ENCODE measurements at places on chromosomes 5 and 9.

GRCh38 chr9:31799953-31800609 is 584.4 kb upstream of the ACO1 start:
- no peak for DNase-seq

DNA sequence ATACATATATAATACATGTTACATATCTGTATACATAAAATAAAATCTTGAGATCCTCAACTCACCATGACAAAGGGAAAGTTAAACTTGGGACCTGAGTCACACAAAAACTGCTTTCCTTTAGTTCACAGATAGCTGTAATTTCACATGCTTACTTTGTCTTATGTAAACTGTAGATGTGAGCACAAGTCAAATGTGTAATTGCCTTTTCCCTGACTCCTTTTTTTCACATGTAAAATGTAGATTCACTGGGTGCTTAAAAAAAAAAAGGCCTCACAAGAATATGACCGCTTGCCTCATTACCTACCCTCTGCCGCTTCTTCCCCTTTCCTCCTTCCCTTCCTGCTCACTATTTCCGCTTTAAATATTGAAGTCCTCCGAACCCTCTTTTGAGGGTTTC is 21.9 kb upstream of the FAM169A start:
- DNase-seq = no peak

GRCh38 chr5:112560371-112560770 is 141.3 kb upstream of the EPB41L4A start:
- no peak for DNase-seq

DNA sequence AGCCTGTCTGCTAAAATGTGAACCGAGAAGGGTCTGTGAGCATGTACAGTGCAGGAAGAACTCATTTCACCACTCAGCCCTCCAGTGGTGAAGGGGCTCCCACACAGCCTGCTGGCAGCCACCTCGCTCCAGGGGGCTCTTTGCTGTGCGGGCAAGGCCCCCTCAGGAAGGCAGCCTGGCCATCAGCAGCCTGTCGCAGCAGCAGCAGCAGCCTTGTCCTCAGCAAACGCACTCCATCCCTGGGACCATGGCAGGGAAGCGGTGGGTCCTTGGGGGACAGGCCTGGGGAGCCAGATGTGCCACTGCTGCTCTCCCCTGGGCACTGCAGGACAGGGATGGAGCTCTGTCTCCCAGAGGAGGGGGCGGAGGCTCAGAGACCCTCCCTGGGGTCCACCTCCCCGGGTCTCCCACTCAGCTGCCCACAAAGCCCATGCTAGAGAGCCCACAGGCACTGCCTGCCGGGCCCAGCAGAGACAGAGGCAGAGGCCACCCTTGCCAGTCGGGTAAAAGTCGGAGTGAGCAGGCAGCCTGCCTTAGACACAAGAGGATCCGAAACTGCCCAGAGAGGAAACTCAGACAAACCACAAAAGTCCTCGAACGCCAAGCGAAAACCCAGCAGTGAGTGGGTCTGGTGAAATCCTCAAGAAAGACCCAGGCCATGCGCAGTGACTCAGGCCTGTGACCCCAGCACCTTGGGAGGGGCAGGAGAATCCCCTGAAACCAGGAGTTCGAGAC is 8.0 kb downstream of the BRD3 start:
- DNase-seq = no peak

DNA sequence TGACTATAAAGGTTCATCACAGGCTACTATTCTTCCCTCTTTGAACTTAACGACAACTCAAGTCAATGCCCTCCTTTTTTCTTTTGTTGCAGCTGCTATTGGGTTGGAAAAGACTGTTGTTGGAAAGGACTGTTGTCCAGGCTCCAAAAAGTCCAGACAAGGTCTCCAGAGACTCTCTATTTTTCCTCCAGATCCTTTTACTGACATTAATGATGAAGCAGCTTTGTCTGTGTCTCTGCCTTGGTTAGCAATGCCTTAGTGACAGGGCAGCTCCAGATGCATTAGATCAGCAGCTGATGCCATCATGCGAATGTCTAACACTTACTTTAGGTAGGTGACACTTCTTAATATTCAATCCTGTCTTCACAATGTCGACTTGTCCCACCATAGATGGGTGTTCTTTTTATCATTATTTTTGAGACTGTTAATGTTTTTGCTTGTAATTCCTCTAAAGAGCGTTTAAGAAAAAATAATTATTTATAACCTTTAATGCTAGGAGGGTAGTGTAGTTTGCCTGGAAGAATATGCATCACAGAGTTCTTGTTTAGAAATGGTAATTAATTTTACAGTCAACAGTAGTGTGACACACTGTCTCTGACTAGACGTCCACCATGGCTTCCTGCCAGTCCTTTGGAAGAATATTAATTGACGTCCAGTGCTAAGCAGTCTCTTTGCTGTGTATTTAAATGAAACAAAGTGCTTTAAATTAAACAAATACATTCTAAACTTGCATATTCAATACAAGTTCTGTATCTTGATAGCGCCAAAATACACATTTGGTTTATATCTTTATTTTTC is 492.2 kb downstream of the NR2F1-AS1 start:
- DNase-seq = no peak

GRCh38 chr5:87398981-87399614 is 13.6 kb downstream of the CCNH start:
- DNase-seq = no peak

- DNase-seq = no peak
Observed at GRCh38 chr5:14901462-14902051, 30.0 kb upstream of the ANKH start.

- DNase-seq = no peak
Observed at GRCh38 chr5:5181650-5182324, 41.7 kb downstream of the ADAMTS16 start.

- DNase-seq = no peak
Observed at GRCh38 chr5:174903172-174903732, 178.9 kb downstream of the MSX2 start.

GRCh38 chr5:96709152-96709821 is 47.1 kb downstream of the CAST start:
- no peak for DNase-seq

DNA sequence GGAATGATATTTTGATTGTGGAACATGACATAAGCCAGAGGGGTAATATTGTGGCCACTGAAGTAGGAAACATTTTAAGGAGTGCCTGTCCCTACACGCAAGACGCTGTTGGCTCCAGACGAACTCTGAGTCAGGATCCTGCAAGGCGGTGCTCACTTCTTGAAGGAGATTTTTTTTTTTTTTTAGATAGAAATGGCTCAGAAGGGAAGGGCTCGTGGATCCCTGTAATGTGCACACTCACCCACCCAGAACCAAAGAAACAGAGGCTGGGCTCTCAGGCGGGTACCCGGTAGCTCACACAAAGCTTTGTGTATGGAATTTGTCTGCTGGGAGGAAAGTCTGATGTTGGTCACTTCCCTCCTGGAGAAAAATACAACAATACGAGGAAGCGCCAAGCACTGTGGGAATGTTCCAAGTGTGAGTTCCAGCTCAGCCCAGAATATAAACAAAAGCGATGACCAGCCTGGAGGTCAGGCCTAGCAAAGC is 25.7 kb downstream of the RAPGEF1 start:
- DNase-seq = no peak

DNA sequence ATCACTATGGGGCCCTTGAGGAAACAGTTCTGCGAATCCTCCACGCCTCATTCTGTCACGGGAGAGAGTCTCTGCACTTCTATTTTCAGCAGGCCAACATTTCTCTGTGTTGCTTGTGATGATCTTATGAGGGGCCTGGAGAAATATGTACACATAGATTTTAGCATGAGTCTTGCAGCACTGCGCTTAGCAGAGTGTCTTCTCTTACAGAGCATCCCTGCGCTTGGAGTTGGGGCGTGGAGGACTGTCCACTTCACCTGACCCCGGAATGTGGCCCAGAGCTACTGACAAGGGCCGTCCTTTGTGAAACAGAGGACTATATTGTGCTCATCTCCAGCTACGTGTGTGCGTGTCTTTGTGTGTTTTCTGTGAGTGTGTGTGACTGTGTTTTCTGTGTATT is 428.2 kb upstream of the IRX4 start:
- DNase-seq = no peak

- DNase-seq = no peak
Observed at GRCh38 chr5:159061179-159061796, 38.4 kb downstream of the EBF1 start.

DNA sequence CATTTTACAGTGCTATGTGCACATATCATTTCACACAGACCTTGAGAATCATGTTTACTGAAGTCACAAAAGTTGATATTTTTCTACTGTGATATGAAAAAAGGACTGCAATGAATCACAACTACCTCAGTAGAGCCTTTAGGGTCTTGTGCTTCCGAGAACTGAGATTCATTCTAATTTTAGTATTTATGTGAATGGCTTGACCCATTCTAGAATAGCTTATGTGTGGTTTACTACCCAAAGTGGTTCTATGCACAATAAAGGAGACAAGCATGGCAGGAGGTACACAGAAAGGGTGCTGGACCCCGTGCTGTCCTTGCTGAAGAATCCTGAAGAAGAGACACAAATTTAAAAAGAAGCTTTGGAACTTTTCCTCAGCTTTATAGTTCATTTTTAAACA is 28.2 kb downstream of the MEF2C start:
- DNase-seq = no peak

DNA sequence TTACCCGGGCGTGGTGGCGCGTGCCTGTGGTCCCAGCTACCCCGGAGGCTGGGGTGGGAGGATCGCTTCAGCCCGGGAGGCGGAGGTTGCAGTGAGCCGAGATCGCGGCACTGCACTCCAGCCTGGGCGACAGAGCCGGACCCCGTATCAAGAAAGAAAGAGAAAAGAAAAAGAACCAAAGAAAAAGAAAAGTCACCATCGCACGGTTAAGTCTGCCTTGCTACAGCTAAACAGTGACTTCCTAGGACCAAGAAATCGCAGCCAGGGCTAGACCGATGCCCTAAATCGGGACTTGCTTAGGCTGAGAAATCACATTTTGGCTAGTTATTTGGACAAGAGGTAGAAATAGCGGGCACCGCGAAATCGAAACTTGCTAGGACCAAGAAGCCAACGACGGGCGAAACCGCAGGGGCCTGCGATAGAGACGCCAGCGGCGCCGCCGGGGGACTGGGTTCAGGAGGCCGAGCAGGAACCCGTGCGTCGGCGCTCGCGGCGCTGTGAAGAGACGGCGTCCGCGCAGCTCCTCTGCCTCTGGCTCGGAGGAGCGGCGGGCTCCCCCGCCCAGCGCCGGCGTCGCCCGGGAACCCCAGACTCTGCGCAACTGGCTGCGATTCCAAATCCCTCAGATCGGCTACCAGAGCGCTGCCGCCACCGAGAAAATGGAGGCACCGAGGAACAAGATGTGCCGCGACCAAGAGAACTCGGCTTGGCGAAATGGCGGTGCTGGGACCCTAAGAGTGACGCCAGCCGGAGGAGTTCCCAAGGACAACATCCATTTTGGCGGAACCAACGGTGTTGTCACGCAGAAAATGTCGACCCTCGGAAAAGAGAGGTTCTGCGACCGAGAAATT is 26.1 kb upstream of the ANXA2R start:
- DNase-seq = peak; percentile 85

GRCh38 chr5:167716126-167716775 is 575.2 kb upstream of the WWC1 start:
- DNase-seq = no peak

DNA sequence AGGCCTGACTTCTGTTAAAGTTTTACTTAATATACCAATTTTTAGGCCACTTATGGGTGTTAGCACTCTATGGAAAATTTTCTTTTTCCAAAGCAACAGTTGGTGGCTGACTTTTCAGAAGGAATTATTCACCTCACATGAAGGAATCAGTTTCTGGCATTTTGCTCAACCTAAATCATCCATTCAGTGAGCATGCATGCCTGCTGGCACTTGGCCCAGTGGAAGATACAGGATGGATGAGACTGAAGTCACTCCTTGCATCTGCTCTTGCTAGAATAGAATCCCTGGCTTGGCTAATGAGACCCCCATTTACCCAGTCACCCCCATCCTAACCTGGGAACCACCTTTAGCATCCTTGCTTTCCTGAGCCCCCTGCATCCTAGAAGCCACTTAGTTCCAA is 131.7 kb downstream of the WDR41 start:
- no peak for DNase-seq

- no peak for DNase-seq
Observed at GRCh38 chr5:173781432-173781815, 106.7 kb upstream of the CPEB4 start.

DNA sequence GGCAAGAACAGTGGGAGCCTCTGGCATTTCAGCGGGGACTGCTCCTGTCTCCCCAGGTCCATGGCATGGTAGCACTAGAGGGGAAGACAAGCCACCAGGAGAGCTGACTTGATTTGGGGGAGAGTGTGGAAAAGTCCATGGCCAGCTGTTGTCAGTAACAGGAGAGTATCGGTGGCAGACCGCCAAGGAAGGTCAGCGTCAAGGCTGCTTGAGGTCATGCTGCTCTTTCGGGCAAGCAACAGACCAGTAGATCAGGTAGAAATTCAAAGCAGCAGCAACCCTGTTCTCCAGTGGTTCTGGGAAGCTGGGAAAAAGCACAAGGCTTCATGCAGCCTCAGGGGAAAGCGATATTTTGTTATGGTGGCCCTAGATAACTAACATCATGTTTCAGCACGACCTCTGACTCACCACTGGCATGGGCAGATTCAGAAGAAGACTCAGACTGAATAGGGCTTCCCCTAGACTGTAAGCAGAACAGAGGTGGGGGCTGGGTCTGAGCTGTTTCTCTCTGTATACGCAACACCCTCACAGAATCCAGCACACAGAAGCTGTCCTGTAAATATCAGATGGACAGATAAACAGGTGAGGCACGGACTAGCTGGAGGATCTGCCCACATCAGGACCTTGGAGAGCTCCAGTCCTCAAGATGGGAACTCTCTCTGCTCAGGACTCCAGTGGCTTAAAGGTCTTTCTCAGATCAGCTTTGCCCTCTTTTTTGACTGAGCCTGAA is 35.2 kb upstream of the PLEKHG4B start:
- DNase-seq = no peak

- no peak for DNase-seq
Observed at GRCh38 chr9:125964702-125965225, 217.6 kb downstream of the PBX3 start.

DNA sequence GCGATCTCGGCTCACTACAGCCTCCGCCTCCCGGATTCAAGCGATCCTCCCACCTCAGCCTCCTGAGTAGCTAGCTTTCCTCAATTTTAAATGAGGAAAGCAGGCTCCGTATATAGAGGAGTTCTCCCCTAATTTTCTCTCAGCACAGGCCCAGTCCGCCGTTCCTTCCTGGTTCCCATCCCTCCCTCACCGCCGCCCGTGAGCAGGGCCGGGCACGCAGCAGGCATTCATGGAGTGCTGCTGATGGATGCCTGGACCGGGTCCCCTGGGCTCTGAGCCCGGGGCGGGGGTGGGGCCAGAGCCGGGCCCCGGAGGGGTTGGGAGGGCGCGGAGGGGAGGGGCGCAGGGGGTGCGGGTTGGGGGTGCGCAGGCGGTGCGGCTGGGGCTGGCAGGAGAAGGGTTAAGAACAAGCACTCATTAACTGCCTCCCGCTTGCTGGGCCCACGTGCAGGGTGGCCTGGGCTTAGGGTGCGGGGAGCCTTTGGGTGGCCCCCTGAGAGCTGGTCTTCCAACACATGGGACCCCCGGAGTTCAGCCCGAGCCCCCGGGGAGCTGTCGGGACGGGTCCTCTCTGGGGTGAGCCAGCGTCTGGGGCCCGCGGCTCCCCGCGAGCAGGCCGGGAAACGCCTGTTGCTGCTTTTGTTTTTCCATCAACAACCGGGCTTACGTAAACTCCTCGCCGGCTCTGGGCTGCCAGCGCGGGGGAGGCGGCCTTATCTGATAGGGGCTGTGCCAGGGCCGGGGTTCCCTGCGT is 33.7 kb downstream of the LHX2 start:
- DNase-seq = no peak

All from bone marrow (tissue), 2 donors.